ENCODE measurements at places on chromosomes 1 and 21.

- no peak for DNase-seq
These were observed 693 bp downstream of the SRSF10 start for GRCh38 chr1:23979387-23979880.

DNA sequence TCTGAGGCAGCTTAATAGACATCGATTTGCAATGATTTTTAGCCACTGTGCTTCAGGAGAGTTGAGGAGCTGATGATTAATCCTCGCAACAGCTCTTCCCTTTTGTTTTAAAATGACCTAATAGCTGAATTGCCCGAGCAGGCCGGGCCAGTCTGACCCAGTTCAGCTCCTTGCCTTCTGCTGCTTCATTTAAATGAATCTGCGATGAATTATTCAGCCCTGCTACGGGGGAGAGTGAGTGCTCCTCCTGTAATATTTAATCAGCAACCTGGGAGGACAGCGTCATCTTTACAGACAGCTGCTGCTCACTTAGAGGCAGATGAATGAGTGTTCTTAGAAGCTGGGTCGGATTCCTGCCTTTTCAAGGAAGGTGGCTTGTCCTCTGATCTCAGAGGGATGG is 325.1 kb downstream of the CAMTA1 start:
- no peak for DNase-seq

DNA sequence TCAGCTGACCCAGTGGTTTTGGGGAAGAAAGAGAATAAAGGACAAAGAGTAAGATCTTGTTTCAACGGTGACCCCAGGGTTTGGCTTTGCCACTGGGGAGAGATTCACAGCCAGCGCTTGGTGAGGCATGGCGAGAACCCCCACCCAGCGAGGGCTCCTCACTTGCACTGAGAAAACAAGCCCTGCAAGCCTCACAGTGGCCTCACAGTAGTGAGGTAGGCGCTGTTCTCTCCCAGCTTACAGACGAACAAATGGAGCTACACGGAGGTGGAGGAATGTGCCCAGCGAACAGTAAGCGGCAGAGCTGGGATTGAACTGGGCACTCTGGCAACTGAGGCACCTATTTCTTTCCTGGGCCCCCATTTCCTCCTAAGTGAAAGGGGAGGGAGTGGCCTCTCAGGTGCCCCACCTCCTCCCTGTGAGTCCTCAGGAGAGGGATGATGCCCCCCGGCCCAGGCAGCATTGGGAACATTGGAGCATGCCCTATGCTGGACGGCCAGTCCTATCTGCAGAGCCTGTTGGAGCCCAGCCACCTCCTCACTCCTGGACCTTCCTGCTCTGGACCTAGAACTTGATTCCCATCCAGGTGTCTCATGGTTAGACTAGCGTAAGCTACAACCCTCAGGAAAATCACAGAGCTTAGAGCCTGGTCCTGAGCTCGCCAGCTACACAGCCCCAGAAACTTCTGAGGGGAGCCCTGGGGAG is 73.4 kb upstream of the EDN2 start:
- DNase-seq = no peak

GRCh38 chr21:43362915-43363314 is 64.0 kb downstream of the SIK1 start:
- no peak for DNase-seq

DNA sequence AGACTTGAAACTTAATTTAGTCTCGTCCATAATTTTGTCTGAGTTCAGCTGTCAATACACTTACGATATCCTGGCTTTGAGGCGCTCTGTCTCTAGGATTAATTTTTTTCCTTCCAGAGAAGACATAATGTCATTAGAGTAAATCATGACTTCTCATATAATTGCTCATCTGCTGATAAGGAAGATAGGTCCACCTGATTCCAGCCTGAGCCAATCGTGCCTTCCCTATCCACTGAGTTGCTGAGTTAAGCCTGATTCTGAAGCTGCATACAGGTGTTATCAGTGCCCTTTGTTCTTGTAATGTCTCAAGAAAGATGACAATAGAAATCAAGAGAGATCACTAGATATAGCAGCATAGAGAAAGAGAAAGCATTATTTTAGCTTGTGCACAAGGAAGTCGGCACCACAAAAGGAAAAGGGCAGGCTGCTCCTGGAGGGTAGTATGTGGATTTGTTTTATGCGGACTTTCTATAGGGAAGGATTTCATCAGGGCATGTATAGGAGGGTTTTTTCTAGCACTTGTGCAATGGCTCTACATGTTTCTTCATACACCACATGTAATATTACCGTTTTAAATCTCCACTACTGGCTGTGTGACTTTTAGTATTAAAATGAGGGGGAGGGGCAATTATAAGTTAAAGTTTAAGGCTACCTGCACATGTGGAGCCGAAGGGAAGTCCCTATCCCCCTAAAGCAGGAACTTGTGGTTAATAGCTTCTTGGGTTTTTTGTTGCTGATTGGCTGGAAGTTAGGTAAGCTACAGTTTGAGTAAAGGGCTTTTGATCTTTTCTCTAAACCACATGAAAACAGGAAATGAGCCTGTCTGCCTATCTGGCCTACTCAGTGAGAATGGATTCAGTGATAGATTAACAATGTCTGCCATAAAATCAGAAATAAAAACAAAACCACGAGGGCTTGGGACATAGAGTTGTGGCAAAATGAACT is 133.4 kb downstream of the PLPPR5 start:
- DNase-seq = no peak

- DNase-seq = peak; percentile 63
These were observed 214.1 kb downstream of the NUF2 start for GRCh38 chr1:163535807-163536206.

DNA sequence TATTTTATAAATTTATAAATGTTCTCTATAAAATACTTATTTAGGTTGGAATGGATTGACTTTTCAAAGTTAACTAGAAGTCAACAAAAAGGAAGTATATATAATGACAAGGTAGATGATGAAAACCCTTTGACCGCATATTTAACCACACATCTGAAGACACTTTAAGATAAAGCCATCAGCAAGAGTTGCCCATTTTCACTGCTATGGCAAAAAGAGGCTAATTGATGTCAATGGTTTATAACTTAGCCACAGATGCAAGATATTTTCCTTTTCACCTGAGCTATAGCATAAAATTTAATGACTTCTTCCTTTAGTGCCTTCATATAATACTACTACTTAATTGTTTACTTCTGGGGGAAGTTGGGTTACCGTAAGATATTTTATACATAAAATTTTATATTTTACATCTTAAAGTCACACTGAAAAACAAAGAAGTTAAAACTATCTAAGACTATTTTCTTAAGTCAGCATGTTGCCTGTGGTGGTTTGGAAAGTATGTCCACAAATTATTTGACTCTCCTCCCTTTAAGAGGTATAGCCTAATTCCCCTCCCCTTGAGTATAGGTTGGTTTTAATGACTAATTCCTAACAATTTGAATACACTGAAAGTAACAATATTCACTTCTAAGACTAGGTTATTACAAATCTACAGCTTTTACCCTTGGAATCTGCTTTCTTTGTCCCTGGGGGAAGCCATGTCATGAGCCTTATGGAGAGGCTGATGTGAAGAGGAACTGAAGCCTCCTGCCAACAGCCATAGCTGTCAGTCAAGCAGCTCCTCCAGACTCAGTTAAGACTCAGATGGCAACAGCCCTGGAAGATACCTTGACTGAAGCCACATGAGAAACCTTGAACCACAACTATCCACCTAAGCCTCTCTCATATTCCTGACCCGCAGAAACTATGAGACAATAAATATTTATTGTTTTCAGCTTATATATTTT is 40.3 kb upstream of the LRRC8B start:
- no peak for DNase-seq

DNA sequence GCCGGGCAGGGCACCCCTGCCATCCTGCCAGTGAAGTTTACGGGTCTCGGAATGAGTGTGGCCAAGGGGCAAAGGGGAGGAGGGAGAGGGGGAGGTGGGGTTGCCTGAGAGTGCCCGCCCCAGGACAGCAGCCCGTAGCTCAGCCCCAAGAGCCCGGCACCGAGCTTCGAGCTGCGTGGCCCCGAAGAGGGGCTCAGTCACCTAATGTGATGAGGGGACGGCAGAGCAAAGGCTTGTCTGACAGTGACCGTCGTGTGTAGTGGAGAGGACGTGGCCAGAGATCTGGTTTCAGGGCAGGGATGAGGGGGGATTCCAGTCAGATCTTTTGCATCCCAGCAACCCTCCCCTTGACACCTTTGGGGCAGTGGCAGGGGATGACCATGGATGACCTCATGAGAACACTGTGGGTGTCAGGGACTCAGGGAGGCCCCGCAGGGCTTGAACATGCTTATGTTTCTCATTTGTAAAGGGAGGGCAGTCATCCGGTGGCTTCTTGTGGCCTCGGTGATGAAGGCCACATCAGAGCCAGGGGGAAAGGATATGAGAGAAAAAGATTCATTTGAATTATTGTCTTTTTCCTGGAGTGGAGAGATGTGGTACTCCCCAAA is 1.1 kb upstream of the TRPM2 start:
- no peak for DNase-seq

GRCh38 chr1:213119794-213120193 is 68.8 kb downstream of the RPS6KC1 start:
- no peak for DNase-seq

DNA sequence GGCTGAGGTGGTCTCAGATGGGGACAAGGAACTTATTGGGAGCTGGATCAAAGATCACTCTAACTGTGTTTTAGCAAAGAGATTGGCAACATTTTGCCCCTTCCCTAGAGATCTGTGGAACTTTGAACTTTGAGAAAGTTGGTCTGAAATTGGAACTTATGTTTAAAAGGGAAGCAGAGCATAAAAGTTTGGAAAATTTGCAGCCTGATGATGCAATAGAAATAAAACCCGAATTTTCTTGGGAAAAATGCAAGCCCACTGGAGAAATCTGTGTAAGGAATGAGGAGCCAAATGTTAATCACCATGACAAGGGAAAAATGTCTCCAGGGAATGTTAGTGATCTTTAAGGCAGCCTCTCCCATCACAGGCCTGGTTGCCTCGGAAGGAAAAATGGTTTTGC is 17.2 kb downstream of the CFH start:
- DNase-seq = no peak

DNA sequence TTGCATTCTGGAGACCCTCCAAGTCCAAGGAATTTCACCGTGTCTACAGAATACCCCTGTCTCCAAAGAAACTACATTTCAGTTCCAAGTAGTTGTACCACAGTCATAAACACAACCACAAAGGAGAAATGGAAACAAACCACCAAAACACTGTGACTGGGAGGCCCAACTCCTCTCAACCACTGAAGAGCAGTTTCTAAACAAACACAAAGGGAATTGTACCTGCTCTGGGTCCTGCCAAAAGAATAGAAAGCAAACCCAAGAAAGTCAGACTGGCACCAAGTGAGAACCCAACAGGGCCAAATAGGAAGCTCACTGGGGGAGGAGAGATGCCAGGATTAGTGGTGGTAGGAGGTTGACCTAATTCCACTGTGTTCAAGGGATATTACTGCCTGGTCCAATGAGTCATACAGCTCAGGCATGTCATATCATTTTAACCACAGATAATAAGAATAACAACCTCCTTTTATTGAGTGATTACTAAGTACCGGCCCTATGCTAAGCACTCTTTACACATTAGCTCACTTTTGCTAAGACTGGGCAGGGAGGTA is 123.9 kb upstream of the PPP2R5A start:
- DNase-seq = peak; percentile 39

DNA sequence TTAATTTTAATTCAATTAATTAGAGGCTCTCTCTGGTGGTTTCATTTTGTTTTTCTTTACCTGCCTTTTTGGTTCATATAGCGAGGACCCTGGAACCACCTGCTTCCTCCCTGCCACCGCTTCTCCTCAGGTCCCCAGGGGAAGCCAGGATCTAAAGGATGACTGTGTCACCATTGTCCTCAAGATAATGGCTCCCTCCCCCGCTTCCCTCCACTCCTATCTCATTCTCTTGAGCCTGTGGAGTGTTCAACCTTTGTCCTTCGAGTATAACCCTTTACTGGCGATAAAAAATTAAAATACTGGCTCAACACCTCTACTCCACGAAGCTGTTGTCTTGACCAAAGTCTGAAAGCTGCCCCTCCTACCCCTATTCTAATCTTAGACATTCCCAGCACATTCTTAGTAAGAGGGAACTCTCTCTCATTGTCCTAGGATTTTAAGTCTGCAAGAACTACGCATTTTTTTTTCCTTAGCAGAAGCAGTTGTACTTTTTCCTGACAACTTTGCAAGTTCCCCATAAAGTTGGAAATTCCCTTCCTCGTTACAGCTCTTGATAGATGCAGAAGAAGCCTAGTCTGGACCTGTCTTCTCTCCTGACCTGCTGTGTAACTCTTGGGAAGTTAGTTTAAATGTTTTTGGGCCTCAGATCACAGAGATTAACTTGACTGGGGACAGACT is 12.6 kb upstream of the MAPKAPK2 start:
- DNase-seq = no peak

DNA sequence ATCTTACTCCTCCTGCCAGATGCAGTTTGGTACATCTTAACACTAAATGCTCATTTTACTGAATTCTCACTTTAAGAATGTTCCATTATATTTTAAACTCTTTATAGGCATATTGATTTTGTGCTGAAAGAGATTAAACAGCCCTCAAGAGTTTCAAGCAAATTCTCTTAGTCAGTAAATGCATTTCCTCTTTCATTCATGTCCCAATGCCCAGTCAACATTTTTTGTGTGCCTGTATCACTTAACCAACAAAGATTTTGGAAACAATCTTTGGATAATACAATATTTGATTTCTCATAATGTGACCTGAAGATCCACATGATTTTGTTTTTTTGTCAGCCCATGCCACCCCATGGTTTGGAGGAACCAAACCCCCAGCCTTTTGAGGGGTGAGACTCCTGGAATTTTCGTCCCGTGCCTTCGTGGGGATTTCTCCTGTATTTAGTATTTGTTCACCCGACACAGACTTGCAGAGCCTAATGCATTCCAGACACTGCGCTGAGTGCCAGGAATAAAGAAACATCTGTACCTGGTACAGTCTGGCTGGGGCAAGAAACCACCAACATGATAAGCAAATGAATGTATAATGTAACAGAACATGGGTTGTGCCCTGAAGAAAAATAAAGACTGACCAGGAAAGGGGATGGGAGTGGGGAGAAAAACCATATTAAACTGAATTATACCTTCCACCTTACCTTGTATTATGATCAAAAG is 47.1 kb upstream of the ETS2 start:
- no peak for DNase-seq

DNA sequence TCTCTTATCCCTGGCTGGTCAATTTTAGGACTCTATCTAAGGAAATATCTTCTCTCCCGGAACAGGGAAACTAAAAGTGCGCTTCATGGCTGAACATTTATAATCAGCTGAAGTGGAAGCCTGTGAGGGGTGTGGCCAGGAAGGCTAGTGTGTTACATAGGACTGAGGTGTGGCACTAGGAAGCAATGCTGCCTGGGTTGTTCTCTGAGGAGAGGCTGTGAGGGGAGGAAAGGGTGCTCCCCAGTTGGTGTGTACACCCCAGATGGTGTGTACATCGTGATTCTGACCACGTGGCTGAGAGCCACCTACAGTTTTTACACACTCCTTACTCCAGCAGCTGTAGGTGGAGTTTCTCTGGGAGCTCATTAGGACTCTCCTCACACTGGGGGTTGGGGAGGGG is 16.3 kb downstream of the NTPCR start:
- DNase-seq = no peak

DNA sequence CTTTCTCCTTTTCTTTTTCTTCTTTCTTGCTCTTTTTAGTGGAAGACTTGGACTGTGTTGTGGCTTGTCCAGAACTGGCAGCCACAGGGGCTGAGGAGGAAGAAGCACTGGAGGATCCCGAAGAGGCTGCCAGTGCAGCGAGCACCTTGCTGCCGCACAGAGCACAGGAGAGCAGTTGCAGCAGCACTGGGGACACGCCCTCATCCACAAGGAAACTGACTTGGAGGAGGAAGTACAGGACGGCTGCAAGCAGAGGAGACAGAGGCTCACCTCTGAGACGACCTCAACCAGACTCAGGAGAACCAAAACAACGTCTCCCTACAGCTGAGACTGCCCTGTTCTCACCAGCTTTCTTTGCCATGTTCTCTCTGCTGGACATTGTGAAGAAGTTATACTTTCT is 88.9 kb downstream of the UBR4 start:
- no peak for DNase-seq

Data from kidney capillary endothelial cell (primary cell).